CD4-positive, alpha-beta T cell (primary cell): ENCODE measurements at places on chromosomes 2 and 18.

DNA sequence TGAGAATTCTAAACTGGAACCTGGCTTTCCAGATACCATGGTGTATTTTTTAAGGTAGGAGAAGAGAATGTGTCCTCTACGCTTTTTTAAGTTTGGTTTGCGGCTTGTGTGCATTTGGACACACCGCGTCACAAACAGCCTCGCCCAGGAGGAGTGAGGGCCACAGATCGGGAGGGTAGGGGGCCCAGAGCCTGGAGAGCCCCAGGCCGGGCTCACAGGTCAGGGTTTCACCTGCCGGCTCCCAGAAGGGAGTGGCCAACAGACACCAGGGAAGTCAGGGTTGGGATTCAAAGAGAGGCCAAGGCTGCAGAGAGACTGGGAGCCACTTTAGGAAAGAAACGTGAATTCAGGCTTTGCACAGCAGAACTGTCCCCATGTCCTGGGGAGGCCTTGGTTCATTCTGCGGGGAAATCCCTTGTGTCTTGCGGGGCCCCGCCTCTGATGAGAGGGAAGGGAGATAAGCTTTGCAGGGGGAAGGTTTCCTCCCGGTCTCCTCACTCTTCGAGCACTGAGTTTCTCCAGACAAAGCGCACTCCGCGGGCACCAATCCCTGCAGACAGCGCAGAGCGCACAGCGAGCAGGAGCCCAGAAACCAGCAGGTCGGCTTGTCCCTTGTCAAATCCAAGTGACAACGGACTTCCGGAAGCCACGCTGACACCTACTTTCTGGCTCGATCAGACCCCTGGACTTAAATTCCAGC, 2.0 kb upstream of the TUBB6 start:
- no peak for DNase-seq

DNA sequence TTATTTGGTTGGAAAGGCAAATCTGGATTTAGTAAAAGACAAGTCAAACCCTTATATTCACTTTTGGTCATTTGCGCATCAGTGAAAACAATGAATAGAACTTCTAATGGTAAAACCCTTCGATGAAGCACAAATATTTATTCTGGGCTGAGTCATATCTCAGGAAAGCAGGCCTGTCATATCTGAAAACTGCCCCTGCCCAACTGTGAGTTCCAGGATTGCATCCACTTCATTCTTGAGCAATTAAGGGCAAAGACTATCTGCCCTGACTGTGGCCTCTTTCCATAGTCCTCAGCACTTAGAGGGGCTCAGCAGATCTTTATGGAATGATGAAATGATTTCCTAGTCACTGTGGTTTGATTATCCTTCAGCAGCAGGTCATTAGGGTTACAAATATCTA, 795.2 kb upstream of the ID2 start:
- no peak for DNase-seq

DNA sequence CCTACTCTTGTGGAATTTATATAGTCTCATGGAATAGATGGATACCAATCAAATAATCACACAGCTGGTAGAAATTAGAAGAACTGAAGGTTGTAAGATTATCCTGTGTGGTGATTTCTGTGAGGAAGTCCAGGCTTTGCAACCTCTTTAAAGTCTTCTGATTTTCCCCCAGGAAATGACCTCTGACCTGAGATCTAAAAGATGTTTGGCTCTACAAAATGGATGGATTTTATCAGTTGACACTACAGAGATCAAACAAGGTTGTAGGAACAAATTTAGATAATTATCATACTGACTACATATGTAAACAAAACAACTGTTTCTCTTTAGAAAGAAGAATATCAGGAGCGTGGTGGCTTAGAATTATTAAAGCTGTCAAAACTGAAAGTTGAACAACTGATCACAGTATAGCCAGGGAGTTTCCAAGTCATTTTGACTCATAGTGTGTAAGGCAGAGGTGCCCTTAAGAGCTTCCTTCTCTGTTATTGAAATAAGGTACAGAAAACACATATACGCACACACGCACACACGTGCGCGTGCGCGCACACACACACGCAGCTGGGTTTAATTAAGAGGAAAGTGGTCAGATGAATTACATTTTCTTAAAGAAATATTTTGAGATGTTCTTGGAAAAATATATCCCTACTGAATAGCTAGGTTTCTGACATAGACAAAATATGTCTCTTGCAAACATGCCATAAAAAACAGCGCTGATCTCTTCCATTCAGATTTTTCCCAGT, 35.5 kb upstream of the PELI1 start:
- no peak for DNase-seq

DNA sequence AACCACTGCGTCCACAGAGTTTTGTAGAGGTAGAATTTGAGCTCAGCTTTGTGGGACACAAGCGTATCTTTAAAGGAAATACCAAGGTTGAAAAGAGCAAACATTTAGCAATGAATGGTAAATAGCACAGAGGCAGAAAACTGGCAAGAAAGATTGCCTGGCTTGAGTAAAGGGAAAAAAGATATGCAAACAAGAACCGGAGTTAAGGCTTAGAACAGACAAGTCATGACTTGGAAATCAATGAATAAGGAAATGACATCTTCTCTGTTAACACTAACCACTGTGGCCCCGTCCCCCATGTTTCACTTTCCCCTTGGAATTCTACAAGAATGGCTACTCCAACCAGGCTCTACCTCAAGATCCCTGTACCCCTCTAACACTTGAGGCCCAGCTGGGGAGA, 3.8 kb downstream of the STAM2 start:
- DNase-seq, result no peak

DNA sequence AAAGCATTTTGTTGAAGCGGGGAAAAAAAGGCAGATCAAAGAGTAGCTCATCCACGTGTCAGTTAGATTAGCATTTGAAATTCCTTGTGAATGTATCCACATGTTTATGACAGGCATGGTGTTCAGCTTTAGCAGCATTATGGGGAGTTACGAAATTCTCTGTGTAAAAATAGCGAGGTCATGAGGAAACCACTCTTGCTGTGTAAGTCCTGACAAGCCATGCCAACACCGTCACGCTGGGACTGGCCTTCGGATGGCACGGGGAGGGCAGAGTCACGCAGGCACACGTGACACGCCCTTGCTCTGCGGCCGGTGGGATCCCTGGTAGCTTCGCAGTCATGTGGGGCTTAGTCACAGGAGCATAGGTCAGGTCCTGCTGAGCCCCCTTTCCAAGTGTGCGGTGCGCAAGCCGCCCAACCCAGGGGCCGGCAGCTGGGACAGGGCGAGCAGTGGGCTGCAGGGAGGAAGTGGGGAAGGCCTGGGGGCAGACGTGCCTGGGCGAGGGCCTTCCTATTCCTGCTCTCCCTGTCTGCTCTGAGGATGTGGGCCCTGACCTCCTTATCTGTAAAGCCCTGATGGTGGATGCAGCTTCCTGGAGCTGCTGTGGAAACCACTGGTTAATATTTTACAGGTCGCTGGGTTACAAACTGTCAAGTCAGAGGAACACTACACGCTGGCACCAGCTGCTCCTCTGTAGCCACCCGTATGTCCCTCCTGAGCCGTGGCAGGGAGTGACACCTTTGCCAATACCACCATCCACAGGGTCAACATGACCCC, 18.0 kb downstream of the MBP start:
- peak; percentile 78 for DNase-seq

DNA sequence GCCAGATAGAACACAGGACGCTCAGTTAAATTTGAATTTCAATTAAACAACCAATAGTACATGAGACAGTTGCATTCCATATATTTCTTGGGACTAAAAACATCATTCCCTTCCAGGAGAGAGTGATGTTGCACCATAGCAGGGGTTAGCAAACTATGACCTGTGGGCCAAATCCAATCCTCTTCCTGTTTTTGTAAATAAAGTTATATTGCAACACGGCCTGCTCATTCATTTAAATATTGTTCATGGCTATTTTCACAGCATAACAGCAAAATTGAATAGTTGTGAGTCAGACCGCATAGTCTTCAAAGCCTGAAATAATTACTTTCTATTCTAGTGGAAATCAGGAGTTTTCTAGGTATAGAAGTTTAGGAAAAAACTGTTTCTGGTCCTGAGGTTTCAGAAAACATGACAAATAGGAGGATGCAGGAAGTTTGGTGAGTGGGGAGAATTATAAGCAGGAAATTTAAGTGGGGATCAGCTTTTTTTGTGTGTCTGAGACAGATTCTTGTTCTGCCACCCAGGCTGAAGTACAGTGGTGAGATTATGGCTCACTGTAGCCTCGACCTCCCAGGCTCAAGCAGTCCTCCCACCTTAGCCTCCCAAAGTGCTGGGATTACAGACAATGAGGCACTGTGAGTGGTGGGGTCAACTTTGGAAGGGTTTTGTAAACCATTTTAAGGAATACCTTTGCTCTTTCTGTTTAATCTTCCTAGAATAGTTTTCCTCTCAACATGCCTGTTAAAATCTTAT, 131.5 kb downstream of the SOCS6 start:
- DNase-seq, result no peak

GRCh38 chr18:45290364-45290763, 324.9 kb upstream of the SLC14A2 start:
- no peak for DNase-seq

GRCh38 chr2:206311026-206311425, 36.6 kb downstream of the ZDBF2 start:
- no peak for DNase-seq

GRCh38 chr2:28616396-28616999, 120.6 kb downstream of the PLB1 start:
- DNase-seq, result no peak

DNA sequence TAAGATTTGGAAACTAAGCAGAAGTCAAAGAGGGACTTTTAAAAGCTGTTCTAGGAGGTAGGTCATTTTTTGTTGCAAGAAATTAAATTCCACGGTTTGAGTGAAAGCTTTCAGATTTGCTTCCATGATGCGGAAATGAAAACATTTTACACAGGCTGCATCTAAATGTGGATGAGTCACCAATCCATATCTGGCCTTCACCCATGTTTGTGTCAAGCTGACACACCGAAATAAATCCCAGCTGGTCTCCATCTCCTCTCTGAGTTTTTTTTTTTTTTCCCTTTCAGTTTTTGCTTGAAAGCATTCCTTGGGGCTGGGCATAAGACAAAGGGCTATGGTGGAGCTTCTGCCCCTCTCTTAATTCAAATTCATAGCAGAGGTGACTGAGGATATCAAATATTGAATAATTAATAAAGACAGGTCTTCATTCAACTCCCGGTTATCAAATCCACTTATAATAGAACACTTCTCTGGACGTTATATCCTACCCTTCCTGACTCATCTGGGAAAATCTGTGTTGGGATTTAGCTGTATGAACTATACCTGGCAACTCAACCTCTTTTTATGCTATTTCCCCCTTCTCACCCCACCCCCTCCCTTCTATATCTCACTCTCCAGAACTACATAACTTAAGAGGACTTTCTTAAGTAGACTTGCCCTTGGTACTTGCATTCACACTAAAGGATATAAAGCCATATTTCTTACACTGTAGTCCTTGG, 558.3 kb upstream of the GCFC2 start:
- no peak for DNase-seq

GRCh38 chr2:69693775-69694450, 48.0 kb upstream of the ANXA4 start:
- peak; percentile 48 for DNase-seq

DNA sequence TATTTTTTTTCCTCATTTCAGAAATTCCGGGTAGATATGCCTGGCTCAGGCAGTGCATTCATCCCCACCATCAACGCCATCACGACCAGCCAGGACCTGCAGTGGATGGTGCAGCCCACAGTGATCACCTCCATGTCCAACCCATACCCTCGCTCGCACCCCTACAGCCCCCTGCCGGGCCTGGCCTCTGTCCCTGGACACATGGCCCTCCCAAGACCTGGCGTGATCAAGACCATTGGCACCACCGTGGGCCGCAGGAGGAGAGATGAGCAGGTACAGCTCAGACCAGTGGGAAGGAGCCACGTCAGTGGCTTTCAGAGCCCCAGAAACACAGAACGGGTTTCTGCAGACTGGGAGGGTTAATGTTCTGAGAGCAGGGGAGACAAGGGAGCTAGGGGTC, 11.4 kb downstream of the FOSL2 start:
- DNase-seq, result no peak

- peak; percentile 2 for DNase-seq
Measured at GRCh38 chr2:95728878-95729596, 137.2 kb downstream of the TRIM43 start.

DNA sequence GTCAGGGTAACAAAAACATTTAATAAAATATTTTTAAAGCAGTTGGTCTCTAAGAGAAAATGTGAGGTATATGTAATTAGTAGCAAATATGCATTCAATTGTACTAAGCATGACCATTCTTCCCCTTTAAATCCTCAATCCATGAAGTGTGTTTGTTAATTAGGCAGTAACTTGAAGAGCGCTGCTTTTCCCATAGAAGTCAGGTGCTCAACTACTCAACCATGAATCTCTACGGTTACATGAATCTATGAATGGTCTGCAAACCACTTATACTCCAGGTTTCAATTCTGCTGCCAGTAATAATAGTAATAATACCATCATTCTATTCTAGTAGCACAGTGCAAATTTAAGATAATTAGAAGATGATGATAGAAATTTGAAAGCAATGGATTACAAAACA, 55.8 kb downstream of the SLC8A1 start:
- DNase-seq, result no peak

DNA sequence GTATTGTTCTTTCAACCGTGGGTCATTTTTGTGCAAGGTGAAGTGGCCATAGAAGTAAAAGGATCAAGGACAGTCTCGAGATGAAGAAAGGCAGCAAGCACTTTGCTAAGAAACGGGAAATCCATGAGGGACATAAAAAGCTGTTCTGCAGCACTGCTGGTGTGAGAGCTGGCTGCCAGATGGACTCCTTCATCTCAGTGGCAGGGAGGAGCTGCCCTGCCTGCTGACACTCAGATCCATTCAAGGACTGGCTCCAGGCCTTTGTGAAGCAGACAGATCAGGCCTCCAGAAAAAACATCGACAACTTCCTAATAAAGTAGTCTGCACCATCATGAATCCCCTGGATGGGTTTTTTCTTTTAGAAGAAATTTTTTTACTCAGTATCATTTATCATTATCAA, 29.5 kb downstream of the RMC1 start:
- no peak for DNase-seq

- no peak for DNase-seq
Measured at GRCh38 chr2:72681016-72681995, 144.5 kb downstream of the EXOC6B start.

GRCh38 chr2:84912984-84913383, 7.5 kb downstream of the TMSB10 start:
- no peak for DNase-seq

- DNase-seq, result no peak
Measured at GRCh38 chr18:68800075-68800474, 2.2 kb downstream of the CCDC102B start.

DNA sequence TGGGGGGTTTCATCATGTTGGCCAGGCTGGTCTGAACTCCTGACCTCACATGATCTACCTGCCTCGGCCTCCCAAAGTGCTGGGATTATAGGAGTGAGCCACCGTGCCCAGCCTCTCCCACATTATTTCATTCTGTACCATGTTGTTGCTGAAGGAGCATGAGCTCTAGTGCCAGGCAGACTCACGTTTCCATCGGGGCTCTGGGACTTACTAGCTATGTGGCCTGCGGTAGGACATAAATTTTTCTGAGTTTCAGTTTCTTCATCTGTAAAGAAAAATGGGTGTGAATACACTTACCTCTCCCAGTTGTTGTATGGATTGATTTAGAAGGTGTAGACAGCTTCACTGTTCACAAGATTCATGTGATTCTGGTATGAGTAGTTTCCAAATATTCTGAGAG, 30.8 kb upstream of the CCL20 start:
- DNase-seq, result no peak
